ENCODE measurements at places on chromosomes 7 and 10.

GRCh38 chr7:28606421-28606820 lies 194.1 kb downstream of the CREB5 start:
- DNase-seq, result no peak

- no peak for DNase-seq
Observed at GRCh38 chr7:29588900-29589696, 25.5 kb downstream of the PRR15 start.

- DNase-seq, result no peak
Observed at GRCh38 chr7:114426824-114427223, 12.2 kb downstream of the FOXP2 start.

- no peak for DNase-seq
Observed at GRCh38 chr7:138477081-138477578, 17.1 kb downstream of the TRIM24 start.

- no peak for DNase-seq
Observed at GRCh38 chr7:95905167-95905566, 132.8 kb downstream of the DYNC1I1 start.

- no peak for DNase-seq
Observed at GRCh38 chr10:123897146-123897545, 5.5 kb upstream of the CPXM2 start.

GRCh38 chr10:119479532-119479931 lies 63.0 kb downstream of the RGS10 start:
- DNase-seq, result no peak

GRCh38 chr7:151628846-151629604 lies 109.3 kb upstream of the RHEB start:
- DNase-seq, result no peak

DNA sequence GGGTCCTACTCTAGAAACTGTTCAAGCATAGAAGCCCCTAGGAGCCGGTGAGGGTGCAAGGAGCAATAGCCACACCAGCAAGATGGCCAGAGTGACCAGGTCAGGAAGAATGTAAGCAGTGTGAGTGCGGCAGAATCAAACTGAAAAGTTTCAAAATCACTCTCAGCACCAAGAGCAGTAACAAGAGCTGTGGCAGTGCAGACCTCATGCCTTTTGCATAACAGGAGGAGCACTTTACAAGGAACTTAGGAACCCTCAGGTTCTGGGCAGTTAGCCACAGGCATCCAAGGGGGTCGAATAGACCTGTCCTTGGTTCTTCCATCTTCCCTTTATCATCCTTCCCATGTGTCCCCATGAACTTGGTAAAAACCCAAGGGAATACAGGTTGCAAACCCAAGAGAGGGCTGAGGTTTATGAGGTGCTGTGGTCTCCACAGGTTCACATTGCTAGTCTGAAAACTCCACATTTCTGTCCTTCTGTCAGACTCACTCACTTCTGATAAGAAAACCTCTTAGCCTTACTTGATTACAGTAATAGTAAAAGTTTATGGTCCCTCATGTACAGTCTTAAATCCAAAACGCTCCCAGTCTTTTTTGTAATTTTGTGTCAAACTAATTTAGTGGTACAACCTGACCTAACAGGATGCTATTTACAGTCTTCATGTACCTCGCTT lies 78.4 kb downstream of the PON1 start:
- no peak for DNase-seq

GRCh38 chr10:24277771-24278170 lies 68.8 kb downstream of the KIAA1217 start:
- no peak for DNase-seq

Data from occipital lobe (tissue), 3 donors.